Mesangial cell (primary cell): ENCODE measurements at places on chromosomes 3 and 15. TPM values are rescaled to one million over a fixed set of nuclear protein-coding genes. Genes with fewer than 3 reads are reported as not detected.

Gene C3orf49
- not detected in 2 replicates for total RNA-seq

Gene TIMP4
- total RNA-seq: 1.3 and 4.4 TPM in 2 replicates

Gene CD200
- total RNA-seq: 7.0 and 27.0 TPM in 2 replicates

Gene SPTSSB
- total RNA-seq: not detected in 2 replicates

Gene GOLGA8S
- total RNA-seq: not detected in 2 replicates

Gene GOLGA6L4
- 0.25 and 0.49 TPM in 2 replicates for total RNA-seq

Gene PEX5L
- not detected in 2 replicates for total RNA-seq

Gene ISLR
- total RNA-seq: 2.8 and 52.9 TPM in 2 replicates

Gene PIK3R4
- 26.5 and 31.3 TPM in 2 replicates for total RNA-seq

Gene AHSG
- not detected in 2 replicates for total RNA-seq

Gene FBLN2
- 5.9 and 24.3 TPM in 2 replicates for total RNA-seq

Gene PSMA4
- 143 and 200 TPM in 2 replicates for total RNA-seq

Gene LRRC28
- total RNA-seq: 24.6 and 29.7 TPM in 2 replicates

Gene TRMT10C
- total RNA-seq: 14.1 and 19.7 TPM in 2 replicates

Gene IRAK2
- 2.3 and 6.7 TPM in 2 replicates for total RNA-seq

Gene PIF1
- 4.1 and 36.7 TPM in 2 replicates for total RNA-seq

Gene GJD2
- not detected in 2 replicates for total RNA-seq

Gene ISLR2
- total RNA-seq: under 0.01 and 1.5 TPM in 2 replicates

Gene CTXN2
- total RNA-seq: under 0.01 TPM in 1 of 2 replicates, not detected in the other

Gene BFSP2
- total RNA-seq: not detected in 2 replicates

Gene RAB8B
- total RNA-seq: 14.6 and 22.0 TPM in 2 replicates

Gene RTP3
- total RNA-seq: not detected in 2 replicates

Gene TMCO5A
- not detected in 2 replicates for total RNA-seq

Gene P3H2
- 67.0 and 101 TPM in 2 replicates for total RNA-seq
